ENCODE measurements at places on chromosomes 13 and 19.
A peak's percentile ranks its signal among the peaks of the same experiment; 100 is the strongest.

DNA sequence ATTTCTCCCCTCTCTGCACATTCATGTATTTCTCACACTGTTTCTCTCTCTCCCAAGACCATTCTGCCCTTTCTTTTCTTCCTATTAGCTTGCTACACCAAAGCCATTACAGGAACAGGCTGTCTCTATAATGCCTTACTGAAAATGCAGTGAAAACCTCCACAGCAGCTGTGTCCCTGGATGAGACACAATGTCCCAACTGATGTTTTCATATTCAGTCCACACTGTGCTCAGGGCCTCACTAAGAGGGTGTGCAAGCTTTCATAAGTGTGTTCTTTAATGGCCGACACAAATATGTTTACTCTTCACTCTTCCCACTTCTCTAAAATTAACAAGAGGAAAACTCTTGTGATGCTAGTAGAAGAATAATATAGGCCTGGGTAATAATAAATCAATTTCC lies 163.4 kb downstream of the KCTD12 start:
- no peaks in the 10 kb centered on the region for H3K36me3 ChIP-seq
- no peaks in the 10 kb centered on the region for H3K27me3 ChIP-seq
- no peak for DNase-seq
- H3K4me1 ChIP-seq: peaks cover 3% of the 10 kb centered on the region
- no peak overlapping the region for H3K4me3 ChIP-seq
- H3K27ac ChIP-seq: no peak overlapping the region

- DNase-seq: no peak
- no peak overlapping the region for H3K4me3 ChIP-seq
- no peaks in the 10 kb centered on the region for H3K27me3 ChIP-seq
- no peaks in the 10 kb centered on the region for H3K36me3 ChIP-seq
Observed at GRCh38 chr19:16911046-16911445, 22.2 kb downstream of the F2RL3 start.

DNA sequence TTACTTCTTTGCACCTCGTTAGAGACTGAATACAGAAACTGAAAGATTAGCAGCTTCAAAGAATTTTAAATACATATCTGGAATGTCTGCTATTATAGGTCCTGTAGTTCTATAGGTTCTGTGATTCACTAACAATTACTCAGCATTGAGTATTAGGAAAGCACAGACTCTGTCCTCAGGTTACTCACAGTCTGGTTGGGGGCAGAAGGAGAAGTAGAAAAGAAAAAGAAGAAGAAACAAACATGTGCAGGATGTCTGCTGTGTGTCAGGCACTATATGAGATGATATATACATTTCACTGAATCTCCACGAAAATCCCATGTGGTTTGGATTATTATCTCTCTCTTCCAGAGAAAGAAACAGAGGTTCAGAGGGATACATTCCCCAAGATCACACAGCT lies 40.1 kb downstream of the SERTM1 start:
- peaks cover 1% of the 10 kb centered on the region for H3K4me1 ChIP-seq
- H3K27ac ChIP-seq: no peak overlapping the region
- no peak overlapping the region for H3K4me3 ChIP-seq
- no peaks in the 10 kb centered on the region for H3K36me3 ChIP-seq

DNA sequence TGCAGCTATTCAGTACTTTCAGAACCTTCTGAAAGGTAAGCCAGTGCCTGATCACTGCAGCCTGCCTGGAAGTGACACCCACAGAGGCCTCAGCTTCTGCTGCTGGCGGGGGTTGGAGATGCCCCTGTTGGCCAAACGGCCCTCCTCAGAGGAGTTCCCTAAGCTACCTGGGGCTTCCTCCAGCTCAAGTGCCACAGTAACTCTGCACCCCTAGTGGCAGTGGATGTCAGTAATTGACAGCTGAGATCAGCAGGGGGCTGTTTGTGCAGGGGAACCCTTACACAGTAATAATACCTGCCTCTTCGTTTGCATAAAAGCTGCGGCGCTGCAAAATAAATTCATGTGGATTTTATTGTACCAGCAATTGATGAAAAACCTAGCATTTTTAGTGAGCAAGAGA lies 28.9 kb downstream of the TDRD12 start:
- no peak for DNase-seq
- no peak overlapping the region for H3K27ac ChIP-seq
- peaks cover 18% of the 10 kb centered on the region for H3K27me3 ChIP-seq
- H3K4me1 ChIP-seq: no peaks in the 10 kb centered on the region
- no peaks in the 10 kb centered on the region for H3K36me3 ChIP-seq

- H3K27me3 ChIP-seq: no peaks in the 10 kb centered on the region
- DNase-seq: peak; percentile 52
- H3K27ac ChIP-seq: no peak overlapping the region
- H3K4me1 ChIP-seq: peaks cover 15% of the 10 kb centered on the region
- H3K4me3 ChIP-seq: no peak overlapping the region
Observed at GRCh38 chr13:98200211-98200878, 23.3 kb upstream of the RNF113B start.

DNA sequence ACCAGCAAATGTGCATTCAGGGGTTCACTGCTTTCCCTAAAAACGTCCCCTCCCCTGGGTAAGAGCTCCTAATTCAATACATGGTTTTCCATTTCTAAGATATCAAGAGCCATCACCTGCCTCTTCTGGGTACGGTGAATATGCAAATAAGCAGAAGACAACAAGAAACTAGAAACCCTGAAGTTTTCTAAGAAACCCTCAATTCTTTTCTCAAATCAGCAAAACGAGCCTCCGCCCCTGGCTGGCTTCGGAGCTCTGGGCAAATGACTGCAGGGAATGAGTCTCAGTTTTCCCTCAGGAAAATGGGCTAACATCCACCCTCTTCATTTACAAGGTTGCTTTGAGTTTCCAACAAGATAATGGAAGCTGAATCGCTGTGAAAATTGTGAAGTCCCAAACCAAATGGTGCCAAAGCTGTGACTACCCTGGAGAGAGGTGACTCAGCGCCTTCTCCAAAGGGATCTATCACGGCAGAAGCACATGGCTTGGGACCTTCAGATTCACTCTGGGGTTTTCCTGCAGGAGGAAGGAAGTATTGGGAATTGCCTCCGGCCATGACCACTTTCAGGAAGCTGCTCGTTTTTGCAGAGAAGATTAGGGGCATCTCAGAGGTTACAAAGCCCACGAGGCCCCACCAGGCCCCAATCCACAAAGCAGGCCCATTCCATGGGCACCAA lies 26.6 kb downstream of the KLF2 start:
- peaks cover 5% of the 10 kb centered on the region for H3K4me1 ChIP-seq
- peaks cover 12% of the 10 kb centered on the region for H3K36me3 ChIP-seq
- no peaks in the 10 kb centered on the region for H3K27me3 ChIP-seq

GRCh38 chr19:53912653-53913052 lies 3.6 kb downstream of the CACNG7 start:
- no peak overlapping the region for H3K4me3 ChIP-seq
- no peak overlapping the region for H3K27ac ChIP-seq
- H3K27me3 ChIP-seq: peaks cover 44% of the 10 kb centered on the region
- H3K36me3 ChIP-seq: no peaks in the 10 kb centered on the region

- no peak for DNase-seq
- H3K27ac ChIP-seq: no peak overlapping the region
- H3K4me1 ChIP-seq: peaks cover 3% of the 10 kb centered on the region
- no peaks in the 10 kb centered on the region for H3K27me3 ChIP-seq
- H3K36me3 ChIP-seq: no peaks in the 10 kb centered on the region
Observed at GRCh38 chr13:35700671-35701070, 224.2 kb upstream of the MAB21L1 start.

DNA sequence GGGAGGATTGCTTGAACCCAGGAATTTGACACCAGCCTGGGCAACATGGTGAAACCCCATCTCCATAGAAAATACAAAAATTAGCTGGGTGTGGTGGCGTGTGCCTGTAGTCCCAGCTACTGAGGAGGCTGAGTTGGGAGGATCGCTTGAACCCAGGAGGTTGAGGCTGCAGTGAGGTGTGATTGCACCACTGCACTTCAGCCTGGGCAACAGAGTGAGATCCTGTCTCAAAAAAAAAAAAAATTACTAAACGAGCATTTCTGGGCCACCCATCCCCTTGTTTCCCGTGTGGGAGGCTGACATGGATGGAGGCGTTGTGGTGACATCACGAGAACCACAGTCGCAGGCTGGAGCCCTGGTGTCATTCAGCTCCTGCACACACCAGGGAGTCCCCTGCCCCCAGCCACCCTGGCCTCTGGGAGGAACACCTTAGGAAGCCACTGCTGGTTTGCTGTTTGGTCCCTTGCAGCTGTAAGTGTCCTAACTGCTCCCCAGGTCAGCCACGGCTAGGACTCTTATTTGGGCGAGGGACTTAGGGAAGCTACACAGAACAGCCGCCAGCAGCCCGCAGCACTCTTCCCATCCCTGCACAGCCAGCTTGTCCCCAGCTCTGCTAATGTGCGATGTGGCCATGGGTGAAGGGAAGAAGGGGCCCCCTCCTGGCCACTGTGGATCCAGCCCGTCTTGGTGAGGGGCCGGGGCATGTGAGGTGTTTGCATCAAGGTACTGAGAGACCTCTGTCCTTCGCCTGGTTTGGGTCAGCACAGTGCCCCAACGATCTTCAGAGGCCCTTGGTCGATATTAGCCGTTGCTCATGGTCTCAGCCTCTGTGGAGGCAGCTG lies 12.7 kb downstream of the NKPD1 start:
- peaks cover 16% of the 10 kb centered on the region for H3K27me3 ChIP-seq
- peaks cover 8% of the 10 kb centered on the region for H3K4me1 ChIP-seq
- no peak overlapping the region for H3K4me3 ChIP-seq
- no peak for DNase-seq
- no peak overlapping the region for H3K27ac ChIP-seq

DNA sequence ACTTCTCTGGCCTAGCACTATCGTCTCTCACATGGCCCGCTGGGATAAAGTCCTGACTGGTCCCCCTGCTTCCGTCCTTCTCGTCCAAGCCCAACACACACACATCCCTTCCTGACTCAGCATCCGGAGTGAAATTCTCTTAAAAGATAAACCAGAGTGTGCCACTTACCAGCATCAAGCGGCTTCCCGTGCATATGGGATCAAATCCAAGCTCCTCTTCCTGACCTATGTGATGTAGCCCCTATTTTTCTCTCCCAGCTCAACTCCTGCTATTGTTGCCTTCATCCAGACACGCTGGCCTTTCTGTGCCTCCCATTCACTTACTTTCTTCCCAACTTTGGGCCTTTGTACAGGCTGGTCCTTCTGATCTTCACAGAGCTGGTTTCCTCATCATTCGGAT lies 530.4 kb downstream of the DIAPH3 start:
- DNase-seq: no peak
- H3K4me3 ChIP-seq: no peak overlapping the region
- peaks cover 6% of the 10 kb centered on the region for H3K27me3 ChIP-seq
- H3K36me3 ChIP-seq: no peaks in the 10 kb centered on the region
- H3K27ac ChIP-seq: no peak overlapping the region
- H3K4me1 ChIP-seq: no peaks in the 10 kb centered on the region

DNA sequence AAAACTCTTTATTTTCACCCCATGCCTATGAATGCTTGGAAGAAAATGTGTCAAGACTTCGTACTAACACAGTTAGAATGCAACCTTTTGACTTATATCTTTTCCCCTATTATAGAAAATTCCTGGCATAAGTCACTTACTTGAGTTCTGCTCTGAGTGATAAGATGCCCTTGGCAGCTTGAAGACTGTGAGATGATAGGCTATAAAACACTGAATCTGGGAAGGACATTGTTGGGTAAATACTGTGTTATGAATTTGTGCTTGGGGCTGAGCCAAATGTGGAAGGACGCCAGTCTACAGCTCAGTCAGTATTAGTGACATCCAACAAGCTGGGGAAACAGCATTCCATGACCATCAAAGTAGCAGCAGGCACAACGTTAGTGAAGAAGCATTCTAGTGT lies 368.0 kb upstream of the SGCG start:
- no peaks in the 10 kb centered on the region for H3K36me3 ChIP-seq
- H3K4me1 ChIP-seq: no peaks in the 10 kb centered on the region
- no peak overlapping the region for H3K4me3 ChIP-seq
- no peak for DNase-seq
- H3K27ac ChIP-seq: no peak overlapping the region

- peak overlapping the region; percentile 98 for H3K4me3 ChIP-seq
- peaks cover 12% of the 10 kb centered on the region for H3K4me1 ChIP-seq
- no peak for DNase-seq
- H3K27ac ChIP-seq: no peak overlapping the region
Observed at GRCh38 chr19:12891553-12892021, 627 bp downstream of the GCDH start.

DNA sequence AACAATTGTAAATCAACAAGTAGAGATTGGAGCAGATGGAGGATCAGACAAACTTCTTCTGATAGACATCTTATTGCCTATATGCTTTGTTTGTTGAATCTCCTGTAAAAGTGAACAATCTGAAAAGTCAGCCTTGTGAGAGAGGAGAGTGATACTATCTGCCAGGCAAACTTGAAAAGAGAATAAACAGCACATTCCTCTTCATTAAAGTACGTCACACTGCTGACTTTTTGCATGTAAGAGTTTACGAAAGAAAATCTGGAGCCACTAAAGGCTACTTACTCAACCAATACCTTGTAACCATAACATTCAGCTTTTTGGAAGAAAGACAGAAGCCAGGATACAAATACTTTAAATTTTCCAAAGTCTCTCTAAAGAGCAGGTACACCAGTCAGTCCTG lies 42.5 kb downstream of the EDNRB start:
- no peaks in the 10 kb centered on the region for H3K36me3 ChIP-seq
- H3K27ac ChIP-seq: no peak overlapping the region
- no peak overlapping the region for H3K4me3 ChIP-seq
- peak; percentile 83 for DNase-seq

- no peaks in the 10 kb centered on the region for H3K4me1 ChIP-seq
- H3K4me3 ChIP-seq: no peak overlapping the region
- DNase-seq: no peak
- H3K27ac ChIP-seq: no peak overlapping the region
- H3K27me3 ChIP-seq: peaks cover 32% of the 10 kb centered on the region
- no peaks in the 10 kb centered on the region for H3K36me3 ChIP-seq
Observed at GRCh38 chr19:10061717-10062310, 24.3 kb upstream of the SHFL start.

DNA sequence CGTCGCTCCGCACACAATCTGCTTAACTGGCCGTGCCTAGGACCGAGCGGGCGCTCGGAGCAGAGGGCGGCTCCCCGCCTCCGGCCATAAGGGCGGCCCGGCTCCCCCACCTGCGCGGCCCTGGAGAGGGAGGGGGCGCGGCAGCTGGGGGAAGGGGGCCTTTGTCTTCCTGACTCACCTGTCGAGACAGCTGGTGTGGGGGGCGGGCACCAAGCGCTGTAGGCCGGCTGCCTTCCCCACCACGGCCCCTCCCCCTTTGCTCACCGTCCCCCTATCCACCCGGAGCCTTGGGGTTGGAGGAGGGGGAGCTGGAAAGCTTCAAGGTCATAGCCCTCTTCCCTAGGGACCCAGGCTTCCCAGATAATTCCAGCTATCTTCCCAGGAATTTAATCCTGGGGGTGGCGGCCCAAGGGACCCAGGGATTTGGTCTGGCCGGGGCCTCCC lies 1.2 kb downstream of the VASP start:
- peaks cover 4% of the 10 kb centered on the region for H3K36me3 ChIP-seq
- peak overlapping the region; percentile 84 for H3K27ac ChIP-seq
- DNase-seq: peak; percentile 46
- peak overlapping the region; percentile 80 for H3K4me3 ChIP-seq

Data from mesenchymal stem cell (in vitro differentiated cells and primary cell).